ENCODE measurements at places on chromosomes 2 and 18.

DNA sequence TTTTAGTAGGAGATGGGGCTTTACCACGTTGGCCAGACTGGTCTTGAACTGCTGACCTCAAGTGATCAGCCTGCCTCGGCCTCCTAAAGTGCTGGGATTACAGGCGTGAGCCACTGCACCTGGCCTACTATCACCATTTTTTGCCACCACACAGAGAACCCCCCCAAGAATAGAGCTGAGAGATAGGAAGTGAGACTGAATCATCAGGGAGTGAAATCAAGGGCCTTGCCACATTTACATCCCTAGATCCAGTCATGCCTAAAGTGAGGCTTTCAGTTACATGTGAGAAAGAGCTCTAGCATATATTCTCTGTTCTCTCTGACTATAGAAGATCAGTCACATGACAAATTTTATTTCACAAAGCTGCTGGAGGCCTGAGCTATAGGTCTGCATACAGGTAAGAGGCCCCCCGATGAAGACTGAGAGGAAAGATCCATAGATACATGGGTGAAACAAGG lies 28.0 kb upstream of the KCMF1 start:
- no peak for DNase-seq

GRCh38 chr2:48457227-48457626 lies 72.7 kb upstream of the STON1 start:
- DNase-seq = no peak

DNA sequence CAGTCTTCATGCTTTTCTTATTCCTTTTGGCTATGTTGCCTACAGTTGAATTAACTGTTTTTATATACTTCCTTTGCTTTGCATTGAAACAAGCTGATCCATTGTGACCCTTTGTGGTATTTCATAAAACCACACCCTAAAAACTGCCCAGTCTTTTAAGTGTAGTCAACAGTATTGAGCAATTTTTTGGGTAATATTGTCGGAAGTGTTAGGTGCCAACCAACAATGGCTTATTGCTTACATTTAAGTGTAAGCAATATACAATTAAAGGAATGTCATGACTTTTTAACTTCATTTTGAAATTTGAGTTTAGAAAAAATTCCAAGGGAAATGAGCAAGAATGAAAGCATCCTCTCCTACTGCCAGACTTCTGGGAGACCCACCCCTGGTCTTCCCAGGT lies 174.1 kb downstream of the NEDD4L start:
- DNase-seq = no peak

GRCh38 chr2:47751856-47752414 lies 31.0 kb upstream of the MSH6 start:
- no peak for DNase-seq

DNA sequence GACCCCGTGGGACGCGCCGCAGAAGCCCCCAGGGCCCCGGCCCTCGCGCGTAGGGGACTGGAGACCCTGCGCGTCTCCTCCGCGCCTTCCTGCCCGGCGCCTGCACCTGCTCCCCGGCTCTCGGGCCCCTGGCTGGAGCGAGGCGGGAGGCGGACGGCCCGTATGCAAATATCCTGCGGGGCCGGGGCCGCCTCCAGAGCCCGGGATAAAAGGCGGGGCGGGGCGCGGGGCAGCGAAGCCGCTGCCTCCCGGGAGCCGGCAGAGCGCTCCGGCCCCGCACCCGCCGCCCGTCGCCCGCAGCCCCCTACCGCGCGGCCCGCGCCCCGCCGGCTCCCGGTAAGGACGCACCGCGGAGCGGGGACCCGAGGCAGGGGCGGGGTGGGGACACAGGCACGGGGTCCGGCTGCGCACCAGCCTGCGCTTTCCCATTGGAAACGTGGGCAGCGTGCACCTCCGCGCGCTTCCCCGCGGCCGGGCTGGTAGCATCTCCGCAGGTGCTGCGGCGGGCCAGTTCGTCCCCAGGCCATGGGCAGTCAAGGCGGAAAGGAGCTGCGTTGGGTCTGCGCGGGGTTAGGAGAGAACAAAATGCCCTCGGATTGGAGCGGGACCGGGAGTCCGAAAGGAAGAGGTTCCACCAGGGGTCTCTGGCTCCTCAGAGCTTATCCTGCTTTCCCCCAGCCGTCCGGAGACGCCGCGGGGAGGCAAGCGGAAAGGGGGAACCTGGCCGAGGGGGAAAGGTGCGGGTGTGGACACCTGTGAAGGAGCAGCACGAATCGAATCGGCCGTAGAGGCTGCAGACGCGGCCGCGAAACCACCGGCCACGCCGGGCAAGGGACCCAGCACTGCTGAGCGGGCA lies at the start of gene ATP6V1C2:
Gene ATP6V1C2, plus strand, starts transcription at position 235 of the 856 bp plus-strand sequence. CDS start 1,220 bp downstream, outside the sequence.
- no peak for DNase-seq

DNA sequence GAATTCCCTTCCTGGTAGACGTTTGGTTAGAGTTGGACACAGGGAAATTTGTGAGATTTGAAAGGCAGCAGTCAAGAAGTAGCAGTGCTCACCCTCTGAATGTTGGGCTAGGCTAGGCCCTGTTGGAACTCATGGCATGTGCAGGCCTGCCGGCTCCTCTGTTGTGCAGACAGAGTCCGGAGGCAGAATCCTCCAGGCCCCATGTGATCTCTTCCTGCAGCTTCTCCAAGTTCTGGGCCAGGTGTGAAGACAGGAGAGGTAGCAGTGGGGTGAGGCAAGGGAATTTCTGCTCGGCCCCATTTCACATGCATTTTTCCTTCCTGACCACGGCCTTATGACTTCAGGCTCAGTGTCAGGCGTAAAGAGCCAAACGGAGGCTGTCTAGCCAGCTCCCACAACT lies 36.9 kb upstream of the RAB31 start:
- no peak for DNase-seq

GRCh38 chr2:223601932-223602666 lies at the start of gene SCG2:
Gene SCG2 (minus strand): TSS chr2:223602361. CDS start chr2:223599282, 3,079 bp downstream.
- peak; percentile 66 for DNase-seq

- no peak for DNase-seq
These were observed 403 bp downstream of the TMEM127 start for GRCh38 chr2:96265349-96265839.

- no peak for DNase-seq
These were observed 55.5 kb upstream of the RAB6D start for GRCh38 chr2:131419441-131419840.

- no peak for DNase-seq
These were observed 689 bp downstream of the RPRD1A start for GRCh38 chr18:36066686-36067054.

DNA sequence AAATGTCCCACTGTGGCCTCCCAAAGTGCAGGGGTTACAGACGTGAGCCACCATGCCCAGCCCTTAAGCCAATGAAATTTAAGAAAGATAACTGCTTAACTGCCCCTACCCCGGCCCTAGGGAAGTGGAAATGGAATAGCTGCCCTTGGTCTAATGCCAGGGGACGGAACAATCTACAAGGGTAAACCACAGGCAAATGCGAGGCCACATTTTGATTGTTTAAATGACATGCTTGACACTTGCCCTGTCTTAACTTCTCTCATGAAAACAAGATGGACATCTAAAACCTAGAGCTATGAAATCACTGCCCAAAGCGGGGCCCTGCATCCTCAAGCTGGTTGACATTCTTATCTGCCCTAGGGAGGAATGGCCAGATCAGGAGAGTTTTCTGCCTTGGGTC lies 5.5 kb upstream of the ITSN2 start:
- no peak for DNase-seq

- no peak for DNase-seq
These were observed 231.3 kb upstream of the ZC3H15 start for GRCh38 chr2:186254759-186255158.

GRCh38 chr2:201891676-201892075 lies 85.3 kb downstream of the CDK15 start:
- no peak for DNase-seq

DNA sequence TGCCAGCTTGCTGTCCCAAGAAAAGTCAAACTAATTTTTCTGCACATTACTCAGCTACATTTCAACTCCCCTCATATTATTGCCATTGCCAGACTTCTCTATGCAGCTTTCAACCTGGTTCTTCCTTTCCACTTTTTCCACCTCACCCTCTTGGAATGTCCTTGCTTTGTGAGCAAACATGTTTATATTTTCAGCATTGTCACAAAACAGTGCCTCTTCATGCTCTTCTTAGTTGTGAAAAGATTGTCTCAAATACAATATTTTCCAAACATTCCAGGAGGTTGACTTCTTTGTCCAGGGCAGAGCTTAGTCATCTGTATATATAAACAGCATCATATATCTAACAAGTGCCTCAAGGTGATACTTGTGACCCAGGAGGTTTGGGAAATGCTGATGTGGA lies 803.3 kb upstream of the CELF4 start:
- DNase-seq = no peak

DNA sequence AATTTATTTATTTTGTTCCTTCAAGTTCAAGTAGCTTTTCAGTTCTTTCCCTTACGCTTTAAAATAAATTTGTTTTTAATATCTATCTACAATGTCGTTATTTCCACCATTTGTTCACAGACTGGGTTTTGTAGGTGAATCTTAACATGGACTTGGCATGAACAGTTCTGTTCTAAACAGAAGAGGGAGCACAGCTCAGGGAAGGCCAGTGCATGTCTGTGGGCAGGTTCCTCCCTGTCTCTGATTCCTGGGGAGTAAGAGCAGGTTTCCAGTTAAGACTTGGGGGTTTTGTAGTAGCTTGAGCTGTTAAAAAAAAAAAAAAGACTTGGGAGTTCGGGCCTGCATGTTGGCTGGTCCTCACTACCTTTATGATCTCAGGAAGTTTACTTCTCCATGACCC lies 11.1 kb downstream of the TTL start:
- DNase-seq = no peak

GRCh38 chr18:63962137-63962536 lies 7.7 kb upstream of the SERPINB8 start:
- no peak for DNase-seq

- no peak for DNase-seq
These were observed 615.5 kb upstream of the KLHL29 start for GRCh38 chr2:22769497-22769896.

DNA sequence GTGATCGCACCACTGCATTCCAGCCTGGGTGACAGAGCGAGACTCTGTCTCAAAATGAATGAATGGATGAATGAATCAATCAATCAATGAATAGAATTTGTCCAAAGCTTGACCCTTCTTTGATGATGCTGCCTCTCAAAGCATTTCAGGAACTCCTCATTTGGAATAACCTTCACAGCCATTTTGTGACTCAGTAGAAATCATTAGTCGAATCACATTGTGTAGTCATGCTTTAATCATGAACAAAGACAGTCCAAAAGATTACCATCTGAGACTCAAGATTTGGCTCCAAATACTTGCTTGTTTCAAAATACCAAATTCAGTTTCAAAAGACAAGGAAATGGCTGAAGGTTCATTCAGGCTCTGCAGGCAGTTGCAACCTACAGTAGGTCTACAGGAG lies 83.1 kb downstream of the VWA3B start:
- DNase-seq = no peak
